Upper lobe of right lung (tissue), 1 donor: ENCODE measurements at places on chromosomes 13 and 19. TPM values are rescaled to one million over a fixed set of nuclear protein-coding genes. Genes with fewer than 3 reads are reported as not detected.

DNA sequence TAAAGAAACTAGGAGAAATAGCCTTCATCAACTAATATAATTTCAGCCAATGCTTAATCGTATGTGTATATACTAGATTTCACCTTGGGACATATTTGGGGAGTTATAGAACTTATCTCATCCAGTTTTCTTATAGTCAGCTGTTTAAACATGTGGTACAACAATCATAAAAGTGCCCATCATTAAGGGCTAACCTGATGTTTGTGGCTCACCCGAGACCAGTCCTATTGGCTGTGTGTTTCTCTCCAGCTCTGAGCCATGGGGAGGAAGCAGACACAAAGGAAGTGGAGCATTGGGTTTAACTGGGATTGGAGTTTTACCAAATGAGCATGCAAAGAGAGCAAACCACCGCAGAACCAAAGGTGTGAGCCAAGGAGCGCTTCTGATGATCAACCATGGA lies 114.3 kb upstream of the KLF12 start:
- DNase-seq, result no peak

Gene SOX21
- total RNA-seq, result 0.26 TPM

- no peak for DNase-seq
Observed at GRCh38 chr19:54937926-54938325, 9.4 kb downstream of the NLRP7 start.

Gene GPC5
- 8.1 TPM for total RNA-seq

DNA sequence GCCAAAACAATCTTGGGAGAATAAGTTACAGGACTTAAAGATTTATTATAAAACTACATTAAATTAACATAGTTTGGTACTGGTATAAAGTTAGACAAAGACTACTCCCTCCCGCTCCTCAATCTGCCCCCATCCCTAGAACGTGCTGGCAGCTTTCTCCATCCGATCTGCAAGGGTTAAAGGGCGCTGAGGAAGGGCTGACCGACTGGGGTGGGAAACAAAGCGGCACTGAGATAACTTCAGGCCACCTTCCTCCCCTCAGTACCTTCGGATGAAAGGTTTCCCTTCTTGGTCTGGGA lies 790 bp upstream of the SUGT1 start:
- DNase-seq, result no peak

DNA sequence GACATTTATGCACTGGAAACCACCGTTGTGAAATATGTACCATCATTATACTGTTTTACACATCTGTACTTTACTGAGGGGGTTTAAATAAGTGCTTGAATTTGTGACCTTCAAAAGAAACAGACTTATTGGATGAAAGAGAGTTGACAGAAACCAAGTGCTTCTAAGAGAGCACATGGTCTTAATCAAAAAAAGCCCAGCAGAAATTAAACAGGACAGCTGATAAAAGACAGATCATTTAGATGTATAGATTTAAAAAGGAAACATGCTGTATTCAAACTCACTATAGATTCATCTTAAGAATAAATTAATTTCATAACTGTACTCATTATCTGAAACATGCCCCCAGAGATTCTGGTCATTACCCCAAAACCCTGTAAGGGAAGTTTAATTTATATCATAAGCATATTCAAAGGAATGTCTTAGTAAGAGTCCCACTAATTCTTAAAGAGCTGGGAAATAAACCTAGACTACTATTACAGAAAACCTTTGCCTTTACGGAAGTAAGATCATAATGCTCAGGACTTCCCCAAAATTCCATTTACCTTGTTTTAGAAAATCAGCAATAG lies 421.8 kb downstream of the DCT start:
- DNase-seq, result no peak

DNA sequence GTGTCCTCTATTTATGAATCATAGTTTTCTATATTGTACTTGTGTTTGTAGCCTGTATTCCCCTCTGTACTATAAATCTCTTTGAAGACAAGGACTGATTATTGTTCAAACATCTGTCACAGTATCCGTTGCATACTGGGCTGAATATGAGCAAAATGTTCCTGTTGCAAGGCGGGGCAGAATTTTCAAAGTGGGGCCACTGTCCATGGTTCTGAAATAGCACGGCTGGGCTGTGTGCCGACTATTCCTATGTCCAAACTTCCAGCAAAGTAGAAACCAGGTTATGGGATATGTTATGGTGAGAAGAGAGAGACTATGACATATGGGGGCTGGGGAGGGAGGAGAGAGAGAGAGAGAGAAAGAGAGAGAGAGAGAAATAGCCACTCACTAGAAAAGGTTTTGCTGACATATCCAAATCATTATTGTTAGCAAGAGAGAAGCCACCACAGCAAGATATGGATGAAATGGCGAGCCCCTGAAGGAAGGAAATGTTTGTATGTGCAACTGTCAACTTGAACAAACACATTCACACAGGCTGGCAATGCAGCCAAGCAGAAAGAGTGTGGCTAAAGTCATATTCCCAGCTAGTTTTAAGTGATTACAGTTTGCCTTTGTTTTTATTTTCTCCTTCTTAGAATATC lies 107.0 kb upstream of the GPR12 start:
- DNase-seq, result no peak

GRCh38 chr13:98598043-98598442 lies 21.1 kb upstream of the STK24 start:
- DNase-seq, result no peak

DNA sequence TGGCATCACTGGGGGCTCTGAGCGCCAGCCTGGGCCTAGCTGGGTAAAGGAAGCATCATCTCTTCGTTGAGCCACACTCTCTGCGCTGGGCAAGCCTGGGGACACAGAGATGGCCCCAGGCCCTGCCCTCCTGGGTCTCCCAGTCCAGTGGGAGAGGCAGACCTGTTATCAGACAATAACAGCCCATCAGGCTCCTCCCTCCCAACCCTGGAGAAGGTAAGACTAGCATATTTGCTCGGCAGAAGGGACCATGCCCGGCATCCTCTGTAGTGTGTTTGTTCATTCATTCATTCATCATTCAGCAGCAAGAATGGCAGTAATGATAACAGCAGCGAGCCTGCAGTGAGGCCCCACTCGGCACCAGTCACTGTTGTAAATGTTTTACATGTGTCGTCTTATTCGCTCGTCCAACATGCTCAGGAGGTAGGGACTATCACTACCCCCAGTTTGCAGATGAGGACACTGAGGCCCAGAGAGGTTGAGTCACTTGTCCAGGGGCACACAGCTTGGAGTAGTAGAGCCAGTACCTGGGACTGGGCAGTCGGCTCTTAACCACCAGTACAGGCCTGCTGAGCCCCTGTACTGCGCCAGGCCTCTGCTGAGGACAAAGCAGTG lies 33.2 kb downstream of the PAK4 start:
- DNase-seq, result no peak

GRCh38 chr19:2724148-2724557 lies 3.0 kb upstream of the DIRAS1 start:
- DNase-seq, result no peak

- DNase-seq, result no peak
Observed at GRCh38 chr13:113751491-113751890, 7.5 kb upstream of the TMEM255B start.
